ENCODE measurements at places on chromosomes 3 and 15.

GRCh38 chr3:29694783-29695182 lies 413.9 kb downstream of the RBMS3 start:
- DNase-seq, result no peak

GRCh38 chr3:171782617-171783016 lies 27.7 kb downstream of the PLD1 start:
- DNase-seq, result no peak

GRCh38 chr15:45253330-45253729 lies 1.3 kb downstream of the SLC28A2 start:
- DNase-seq, result no peak

DNA sequence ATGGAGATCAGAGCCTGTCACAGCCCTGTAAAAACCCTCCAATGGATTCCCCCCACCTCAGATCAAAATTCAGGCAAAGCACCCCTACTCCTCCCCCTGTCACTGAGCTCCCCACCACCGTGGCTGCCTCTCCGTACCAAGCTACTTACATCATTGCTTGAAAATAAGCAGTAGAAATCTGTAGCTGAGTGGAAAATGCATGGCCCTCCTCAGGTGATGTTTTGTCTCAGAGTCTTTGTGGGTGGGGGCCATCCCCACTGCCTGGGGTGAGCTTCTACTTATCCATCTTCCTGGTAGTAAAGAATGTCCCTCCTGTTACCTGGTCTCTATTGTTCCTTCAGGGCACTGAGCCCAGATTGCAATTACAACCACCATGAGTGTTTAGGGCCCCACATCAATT lies 34.5 kb downstream of the SLCO2A1 start:
- DNase-seq, result no peak

GRCh38 chr15:75049392-75049791 lies 26.0 kb downstream of the PPCDC start:
- DNase-seq, result no peak

DNA sequence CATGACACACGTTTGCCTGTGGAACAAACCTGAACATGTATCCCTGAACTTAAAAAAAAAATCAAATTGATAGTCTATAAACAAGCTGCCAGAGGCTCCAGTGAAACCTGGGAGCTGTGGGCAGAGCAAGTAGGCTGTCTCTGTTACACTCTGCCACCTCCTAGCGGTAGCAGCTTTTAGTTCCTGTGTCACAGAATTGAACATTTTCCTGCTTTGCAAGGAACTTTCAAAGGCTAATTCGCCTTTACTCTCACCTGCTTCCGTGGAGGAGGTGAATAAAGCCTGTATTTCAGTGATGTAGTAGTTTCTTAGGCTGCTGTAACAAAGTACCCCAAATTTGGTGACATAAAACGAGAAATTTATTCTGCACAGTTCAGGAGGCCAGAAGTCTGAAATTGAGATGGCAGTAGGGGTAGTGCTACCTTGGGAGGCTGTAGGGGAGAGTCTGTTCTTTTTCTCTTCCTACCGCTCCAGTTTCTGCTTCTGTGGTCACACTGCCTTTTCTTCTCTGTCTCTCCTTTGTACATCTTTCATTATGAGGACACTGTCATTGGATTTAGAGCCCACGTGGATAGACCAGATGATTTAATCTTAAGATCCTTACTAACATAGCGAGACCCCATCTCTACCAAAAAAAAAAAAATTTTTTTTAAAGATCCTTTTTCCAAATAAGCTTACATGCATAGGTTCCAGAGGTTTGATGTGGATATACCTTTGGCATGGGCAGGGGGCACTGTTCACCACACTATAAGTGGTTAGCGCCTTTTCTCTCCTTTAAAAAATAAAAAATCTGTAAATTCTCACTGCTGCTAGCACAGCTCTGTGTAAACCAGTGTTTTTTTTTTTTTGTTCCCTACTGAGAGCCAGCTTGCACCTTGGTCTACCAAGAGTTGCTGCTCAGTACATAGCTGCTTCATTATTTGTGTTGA lies 25.3 kb downstream of the FBXO22 start:
- no peak for DNase-seq

DNA sequence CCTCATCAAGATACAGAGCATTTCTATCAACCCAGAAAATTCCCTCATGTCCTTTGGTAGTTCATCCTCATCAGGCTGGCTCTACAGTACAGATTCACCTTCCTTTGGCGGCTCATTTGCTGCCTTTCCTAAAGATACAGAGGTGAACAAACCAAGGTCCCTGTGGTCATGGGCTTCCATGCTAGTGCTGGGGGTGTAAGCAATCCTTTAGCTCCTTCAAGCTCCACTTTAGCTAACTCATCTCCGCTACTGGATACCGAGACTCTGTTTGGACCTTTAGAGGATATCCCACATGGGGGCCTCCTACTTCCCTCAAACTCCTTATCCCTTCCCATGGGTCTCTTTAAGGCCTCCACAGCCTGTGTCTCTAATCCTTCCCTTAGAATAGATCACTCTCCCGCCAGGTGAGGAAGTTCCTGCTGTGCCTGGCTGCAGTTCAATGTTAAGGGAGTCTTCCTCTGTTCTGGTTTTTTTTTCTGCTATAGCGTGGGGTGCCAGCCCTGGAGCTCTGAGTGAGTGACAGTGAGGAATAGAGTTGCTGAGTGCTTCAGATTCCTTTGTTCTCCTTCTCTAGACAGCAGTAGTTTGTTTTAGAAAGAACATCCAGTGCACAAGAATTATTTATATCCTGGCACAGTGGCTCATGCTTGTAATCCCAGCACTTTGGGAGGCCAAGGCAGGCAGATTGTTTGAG lies 30.7 kb downstream of the CLEC3B start:
- DNase-seq, result no peak

- DNase-seq, result no peak
Measured at GRCh38 chr3:81242871-81243270, 518.6 kb downstream of the GBE1 start.

DNA sequence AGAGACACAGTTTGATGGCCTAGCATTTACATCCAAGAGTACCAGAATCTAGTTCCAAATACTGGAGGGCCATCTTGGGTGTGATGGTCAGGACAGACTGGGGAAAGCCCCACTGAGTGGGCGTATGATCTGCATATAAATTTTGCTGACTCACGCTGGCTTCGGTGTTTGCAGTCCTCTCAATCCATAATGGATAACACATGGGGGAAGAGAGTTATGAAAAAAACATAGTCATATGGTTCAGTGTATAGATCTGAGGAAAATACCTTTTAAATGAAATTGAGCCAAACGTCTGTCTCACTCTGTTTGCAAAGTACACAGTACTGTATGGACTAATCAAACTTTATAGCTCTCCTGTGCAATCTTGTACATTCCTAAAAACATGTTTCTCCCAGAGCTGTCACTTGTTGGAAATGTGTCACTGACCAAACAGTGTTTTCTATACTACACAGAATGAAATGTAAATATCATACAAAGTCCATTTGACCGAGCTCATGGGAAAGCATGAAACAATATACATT lies 125.3 kb upstream of the THBS1 start:
- no peak for DNase-seq

DNA sequence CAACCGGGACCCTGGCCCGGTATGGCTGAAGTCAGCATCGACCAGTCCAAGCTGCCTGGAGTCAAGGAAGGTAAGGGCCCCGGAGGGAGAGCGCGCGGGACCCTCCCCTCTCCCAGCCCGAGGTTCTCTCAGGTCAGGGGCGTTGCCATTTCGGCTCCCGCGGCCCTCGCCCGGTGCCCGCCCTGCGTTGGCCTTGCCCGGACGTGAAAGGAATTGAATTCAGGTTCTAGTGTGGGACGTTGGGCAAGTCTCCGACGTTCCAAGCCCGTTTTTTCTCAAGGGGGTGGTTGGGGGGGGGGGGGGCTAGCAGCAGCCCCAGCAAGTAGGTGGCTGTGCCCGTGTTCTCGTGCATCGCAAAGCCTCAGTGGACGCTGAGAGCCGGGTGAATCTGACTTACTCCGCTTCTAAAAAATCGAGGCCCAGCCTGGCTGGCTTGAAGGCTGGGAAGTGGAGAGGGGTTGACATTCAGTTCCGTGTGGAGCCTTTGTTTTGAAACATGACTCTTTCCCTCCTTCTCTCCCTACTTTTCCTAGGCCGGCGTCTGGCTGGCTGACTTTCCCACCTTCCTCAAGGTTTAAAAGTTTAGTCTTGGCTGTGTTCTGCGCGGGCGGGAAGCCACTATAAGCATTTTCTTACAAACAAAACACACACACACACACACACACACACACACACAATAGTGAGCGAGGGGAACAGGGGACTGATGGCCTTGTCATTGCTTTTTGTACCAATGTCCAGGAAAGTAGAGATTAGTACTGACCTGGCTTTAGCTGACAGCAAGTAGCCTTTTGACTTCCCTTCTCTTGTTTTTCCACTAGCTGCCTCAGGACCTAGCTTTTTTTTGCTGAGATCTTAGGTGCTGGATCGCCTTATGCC lies at the start of gene UTS2B:
UTS2B (minus strand) TSS at position 873 of the 876 bp plus-strand sequence. CDS start 48,337 bp downstream, outside the sequence.
- peak; percentile 24 for DNase-seq

DNA sequence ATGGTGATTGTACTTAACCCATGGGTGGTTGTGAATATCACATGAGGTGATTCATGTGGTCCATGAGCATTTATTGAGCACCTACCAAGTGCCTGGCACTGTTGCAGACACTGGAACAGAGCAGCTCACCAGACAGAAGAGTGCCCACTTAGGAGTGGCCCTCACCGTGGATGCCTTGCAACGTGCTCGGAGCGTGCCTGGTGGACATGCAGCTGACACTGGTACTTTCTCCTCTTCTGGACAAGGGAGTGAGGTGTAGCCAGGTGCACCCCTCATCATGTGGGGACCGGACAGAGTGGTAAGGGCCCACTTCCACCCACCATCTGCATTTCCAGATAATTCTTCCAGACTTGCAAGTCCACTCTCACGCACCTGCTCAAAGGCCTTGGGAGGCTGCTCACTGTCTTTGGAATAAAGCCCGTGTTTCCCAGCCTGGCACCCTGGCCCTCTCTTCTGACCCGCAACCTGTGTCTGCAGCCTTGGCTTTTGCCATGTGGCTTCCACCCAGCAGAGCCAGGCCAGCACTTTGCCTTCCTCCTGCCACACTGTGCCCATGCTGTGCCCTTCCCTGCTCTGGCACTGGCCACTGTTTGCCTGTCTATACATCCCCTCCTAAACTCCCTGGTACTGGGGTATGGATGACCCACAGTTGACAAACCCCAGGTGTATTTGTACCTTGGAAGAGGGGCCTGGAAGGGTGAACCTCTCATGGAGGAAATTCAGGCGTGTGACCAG lies 90.9 kb upstream of the SEC13 start:
- DNase-seq, result no peak

DNA sequence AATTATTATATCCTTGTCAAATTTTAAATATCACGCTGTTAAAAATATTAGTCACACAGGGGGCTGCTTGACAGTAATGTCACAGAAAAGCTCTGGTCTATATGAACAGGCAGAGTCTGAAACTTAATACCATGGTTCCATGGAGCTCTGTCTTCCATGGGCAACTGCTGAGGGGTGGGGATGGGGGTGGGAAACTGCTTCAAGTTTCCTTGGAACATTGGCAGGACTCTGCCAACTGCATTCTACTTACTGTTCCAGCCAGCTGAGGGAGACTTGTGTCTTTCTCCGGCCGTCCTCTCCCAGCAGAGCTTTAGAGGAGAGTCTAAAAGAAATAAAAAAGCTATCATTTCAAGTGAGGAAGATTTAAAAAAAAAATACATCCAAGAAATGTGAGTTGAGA lies 348.7 kb downstream of the ZIC1 start:
- no peak for DNase-seq

GRCh38 chr15:96042734-96043224 lies 287.7 kb upstream of the NR2F2 start:
- DNase-seq, result no peak

DNA sequence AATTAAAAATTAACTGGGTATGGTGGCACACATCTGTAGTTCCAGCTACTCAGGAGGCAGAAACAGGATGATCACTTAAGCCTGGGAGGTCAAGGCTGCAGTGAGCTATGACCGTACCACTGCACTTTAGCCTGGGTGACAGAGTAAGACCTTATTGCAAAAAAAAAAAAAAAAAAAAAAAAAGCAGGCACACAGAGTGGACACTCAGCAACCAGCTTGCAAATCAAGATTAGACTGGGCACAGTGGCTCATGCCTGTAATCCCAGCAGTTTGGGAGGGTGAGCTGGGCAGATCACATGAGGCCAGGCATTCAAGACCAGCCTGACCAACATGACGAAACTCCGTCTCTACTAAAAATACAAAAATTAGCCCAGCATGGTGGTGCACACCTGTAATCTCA lies 5.4 kb downstream of the CLN6 start:
- no peak for DNase-seq

DNA sequence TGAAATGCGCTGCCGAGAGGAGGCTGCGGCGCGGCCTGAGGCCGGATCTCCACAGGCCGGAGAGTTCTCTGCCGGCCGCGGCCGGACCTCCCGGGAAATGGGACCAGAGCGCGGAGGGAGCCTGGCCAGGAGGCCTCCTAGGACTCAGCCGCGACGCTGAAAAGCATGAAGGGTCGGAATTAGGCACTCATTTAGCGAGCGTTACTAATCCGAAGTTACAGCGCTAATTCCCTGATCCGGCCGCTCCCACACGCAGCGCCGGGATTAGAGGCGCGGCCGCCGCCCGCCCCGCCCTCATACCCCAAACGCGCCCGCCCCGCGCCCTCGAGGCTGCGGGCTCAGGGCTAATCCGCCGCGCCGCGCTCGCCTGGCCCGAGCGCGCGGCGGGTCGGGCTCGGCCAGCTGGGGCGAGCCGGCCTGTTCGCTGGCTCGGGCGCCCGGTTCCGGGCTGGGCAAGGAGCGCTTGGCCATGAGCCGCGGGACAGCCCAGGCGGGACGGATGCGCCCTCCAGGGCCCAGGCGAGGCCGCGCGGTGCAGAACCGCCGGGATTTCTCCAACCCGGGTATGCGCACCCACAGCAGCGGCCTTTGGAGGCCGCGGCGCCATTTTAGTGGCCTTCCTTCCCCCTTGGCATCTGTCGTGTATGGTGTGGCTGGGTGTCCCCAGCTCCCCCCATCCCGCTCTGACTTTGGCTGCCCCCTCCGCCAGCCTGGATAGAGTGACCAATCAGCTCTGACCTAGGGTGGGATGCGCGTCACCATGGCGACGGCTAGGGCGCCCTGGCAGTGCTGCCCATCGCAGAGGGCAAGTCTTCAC lies 36.8 kb upstream of the POLG start:
- no peak for DNase-seq

DNA sequence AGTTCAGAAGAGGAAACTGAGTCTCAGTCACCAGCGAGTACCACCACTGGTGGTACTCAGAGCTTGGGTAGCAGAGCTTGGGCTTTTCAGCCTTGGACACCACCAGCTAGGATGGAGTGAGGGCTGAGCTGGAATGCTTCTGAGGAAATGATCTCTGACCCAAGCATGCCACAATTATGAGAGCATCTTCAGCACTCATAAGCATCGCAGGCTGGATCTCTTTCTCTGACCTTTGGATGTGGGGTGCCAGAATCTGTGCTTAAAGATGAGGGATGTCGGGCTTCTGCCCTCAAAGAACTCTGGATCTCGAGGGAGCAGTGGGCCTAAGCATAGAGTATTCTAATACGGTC lies 36.4 kb downstream of the ZNF710 start:
- DNase-seq, result no peak

GRCh38 chr15:52020221-52021085 lies 1.4 kb downstream of the MAPK6 start:
- no peak for DNase-seq

- no peak for DNase-seq
Measured at GRCh38 chr3:38549486-38549885, 53.3 kb downstream of the EXOG start.

- no peak for DNase-seq
Measured at GRCh38 chr3:161510510-161511260, 14.1 kb downstream of the OTOL1 start.

Measured in activated CD4-positive, alpha-beta T cell treated with anti-CD3 and anti-CD28 coated beads, Interleukin-2, Interleukin-6, amounts not matched to agents 100 ng/mL and 50 ng/mL, durations not matched to agents 16 hours and 8 hours (primary cell).